ENCODE measurements at places on chromosomes 1 and 21.

- no peak for DNase-seq
Observed at GRCh38 chr1:184590163-184590750, 164.4 kb downstream of the EDEM3 start.

DNA sequence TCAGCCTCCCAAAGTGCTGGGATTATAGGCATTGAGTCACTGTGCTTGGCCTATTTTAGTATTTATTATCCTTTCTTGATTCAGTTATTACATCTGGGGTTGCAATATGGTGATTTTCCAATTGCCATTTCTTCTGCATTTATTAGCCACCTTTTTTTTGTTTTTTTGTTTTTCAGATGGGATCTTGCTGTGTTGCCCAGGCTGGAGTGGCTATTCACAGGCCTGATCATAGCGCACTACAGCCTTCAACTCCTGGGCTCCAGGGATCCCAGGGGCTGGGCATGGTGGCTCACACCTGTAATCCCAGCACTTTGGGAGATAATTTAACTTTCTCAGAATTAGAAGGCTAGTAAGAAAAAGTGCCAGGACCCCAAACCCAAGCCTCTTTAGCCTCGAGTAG is 82.1 kb upstream of the PGD start:
- DNase-seq, result no peak

DNA sequence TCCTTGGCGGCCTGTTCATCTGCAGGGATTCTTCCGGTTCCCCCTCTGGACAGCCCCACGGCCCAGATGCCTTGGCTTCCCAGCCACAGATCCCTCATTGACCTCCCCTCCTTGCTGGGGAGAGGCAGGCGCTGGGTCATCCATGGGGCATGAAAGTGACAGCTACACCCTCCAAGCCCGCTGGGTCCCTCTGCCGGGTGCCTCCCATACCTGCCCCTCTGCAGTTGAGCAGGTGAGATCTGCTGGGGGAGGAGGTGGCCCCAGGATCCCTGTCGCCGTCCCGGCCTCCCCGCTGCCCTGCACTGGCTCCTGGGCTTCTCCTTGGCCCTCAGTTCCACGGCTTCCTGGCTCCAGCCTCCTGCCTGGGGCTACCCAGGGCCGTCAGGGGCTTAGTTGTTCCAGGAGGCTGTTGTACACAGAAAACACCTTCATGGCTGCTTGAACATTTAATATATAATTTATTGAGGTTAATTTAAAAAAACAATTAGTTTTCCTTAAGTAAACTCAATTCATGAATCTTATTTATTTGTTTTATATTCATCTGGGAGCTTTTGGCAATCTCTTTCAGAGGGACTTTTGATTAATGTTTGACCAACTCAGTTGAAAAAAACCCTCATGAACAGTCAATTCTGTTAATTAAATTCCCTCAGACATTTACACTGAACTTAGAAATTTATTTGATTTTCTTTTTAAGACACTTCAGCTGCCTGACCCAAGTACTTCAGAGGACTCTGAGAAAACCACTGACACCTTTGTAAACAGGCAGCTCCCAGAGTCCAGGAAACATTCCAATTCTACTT is 67.6 kb upstream of the ABCG1 start:
- DNase-seq, result peak; percentile 20

- no peak for DNase-seq
Observed at GRCh38 chr1:110040548-110040947, 6.1 kb downstream of the STRIP1 start.

DNA sequence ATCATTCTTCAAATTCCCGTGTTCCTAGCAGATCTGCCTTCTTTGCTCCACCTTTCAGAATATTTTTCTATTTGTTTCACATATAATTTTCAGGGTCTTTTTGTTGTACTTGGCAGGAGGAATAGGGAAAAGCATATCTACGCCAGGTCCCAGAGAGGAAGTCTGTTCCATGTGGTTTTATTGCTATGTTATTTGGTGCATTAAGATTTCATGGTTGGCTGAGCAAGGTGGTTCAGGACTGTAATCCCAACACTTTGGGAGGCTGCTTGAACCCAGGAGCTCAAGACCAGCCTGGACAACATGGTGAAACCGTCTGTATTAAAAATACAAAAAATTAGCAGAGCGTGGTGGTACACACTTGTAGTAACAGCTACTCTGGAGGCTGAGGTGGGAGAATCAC is 36.1 kb downstream of the COL6A1 start:
- no peak for DNase-seq

DNA sequence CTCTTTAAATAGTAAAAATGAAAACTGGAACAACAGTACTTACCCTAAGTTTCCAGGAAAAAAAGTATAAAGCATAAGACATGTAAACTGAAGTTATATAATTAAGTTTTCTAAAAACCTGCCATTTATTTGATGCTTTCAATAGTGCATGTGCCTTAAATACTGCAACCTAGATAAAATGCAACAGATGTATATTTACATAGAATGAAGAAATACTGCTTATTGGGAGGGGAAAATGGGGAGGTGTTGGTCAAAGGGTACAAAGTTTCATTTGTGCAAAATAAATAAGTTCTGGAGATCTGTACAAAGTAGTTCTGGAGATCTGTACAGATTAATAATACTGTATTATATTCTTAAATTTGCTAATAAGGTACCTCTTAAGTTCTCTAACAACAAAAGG is 68.6 kb downstream of the PRPF38A start:
- no peak for DNase-seq

- no peak for DNase-seq
Observed at GRCh38 chr1:145716641-145717345, 2.5 kb upstream of the CD160 start.

DNA sequence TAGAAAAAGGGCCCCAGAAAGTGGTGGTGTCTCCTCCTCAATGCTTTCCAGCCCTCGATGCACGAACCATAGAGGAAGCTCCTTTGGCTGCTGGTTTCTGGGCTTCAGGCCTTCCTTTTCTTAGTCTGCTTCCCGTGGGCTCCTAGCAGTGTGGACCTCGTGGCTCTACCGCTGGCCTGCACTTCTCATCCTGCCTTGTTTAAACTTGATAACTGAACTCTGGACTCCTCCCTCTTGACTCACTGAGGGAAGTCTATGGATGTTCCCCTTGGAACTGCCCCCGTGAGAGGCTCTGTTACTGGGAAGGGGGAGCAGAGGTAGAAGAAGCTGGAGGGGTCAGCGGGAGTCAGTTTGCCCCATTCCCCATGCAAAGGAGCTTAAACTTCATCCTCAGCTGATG is 75.3 kb upstream of the WDR26 start:
- DNase-seq, result no peak

- no peak for DNase-seq
Observed at GRCh38 chr1:170593173-170594011, 61.4 kb downstream of the GORAB start.

DNA sequence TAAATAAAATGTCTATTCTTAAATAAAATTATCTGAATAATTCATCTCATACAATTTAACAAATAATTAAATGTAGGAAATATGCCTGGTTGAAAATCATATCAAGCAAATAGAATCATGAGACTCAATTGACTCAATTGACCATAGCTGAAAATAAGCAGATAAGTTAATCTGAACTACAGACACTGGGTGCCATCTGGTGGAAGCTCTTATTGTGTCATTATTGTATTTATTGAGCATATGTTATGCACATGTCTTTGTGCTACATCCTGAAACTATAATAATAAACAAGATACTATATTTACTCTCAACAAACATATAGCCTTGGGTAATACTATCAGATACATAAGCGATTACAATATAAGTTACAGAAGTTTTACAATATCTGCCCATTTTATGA is 41.0 kb downstream of the BRINP3 start:
- peak; percentile 67 for DNase-seq

- peak; percentile 30 for DNase-seq
Observed at GRCh38 chr1:27109103-27109822, 45.7 kb downstream of the SLC9A1 start.

- peak; percentile 84 for DNase-seq
Observed at GRCh38 chr1:152001631-152002584, 8.2 kb upstream of the S100A10 start.

- no peak for DNase-seq
Observed at GRCh38 chr1:230694991-230695390, 18.9 kb downstream of the AGT start.

DNA sequence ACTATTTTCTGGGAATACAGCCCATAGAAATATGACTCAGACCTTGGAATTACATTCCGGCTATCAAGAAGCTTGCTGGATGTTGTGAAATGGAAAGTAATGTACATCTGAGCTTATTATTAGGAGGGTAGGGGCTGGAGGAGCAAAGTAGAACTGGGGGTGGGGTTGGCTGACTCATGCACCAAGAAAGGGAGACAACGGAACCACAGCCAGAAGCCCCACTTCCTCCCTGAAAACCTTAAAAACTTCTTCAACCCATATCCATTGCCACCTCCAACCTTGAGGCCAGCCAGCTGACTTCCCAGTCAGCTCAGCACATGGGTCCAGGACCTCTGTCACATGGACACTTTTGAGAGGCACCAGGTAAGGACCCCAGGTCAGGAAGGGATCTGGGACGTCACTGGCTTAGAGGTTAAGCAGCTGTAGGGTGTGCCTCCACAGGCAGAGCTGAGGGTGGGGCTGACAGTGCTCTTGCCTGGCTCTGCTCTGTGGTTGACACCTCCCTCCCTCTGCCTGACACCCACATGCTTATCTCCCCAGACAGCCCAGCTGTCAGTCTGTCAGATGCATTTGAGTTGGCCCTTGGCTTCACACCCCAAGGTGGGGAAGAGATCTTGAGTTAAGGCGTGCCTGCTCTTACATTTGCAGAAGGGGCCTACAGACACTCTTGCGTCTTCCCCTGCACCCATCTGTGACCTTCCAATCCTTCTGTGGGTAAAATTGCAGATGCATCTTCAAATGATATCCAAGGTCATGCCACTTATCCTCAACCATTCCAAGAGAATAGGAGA is 5.7 kb upstream of the ZNF683 start:
- DNase-seq, result no peak

DNA sequence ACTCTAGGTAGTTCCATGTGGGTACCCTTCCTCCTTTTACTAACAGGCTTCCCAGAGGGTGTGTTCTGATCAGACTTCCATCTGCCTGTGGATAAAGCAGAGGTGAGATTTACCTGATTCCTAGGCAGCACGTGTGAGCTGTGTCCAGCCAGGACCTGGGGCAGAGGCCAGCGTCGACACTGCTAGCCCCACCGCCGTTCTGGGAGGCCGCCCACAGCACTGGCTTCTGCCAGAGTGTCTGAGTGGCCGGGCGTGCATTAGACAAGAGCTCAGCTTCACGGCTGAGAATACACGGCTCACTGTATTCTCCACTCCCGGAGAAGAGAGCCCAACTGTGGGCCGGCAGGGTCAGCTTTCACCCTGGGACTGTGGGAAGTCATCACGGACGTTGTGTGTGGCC is 82.5 kb downstream of the PRDM16 start:
- no peak for DNase-seq

DNA sequence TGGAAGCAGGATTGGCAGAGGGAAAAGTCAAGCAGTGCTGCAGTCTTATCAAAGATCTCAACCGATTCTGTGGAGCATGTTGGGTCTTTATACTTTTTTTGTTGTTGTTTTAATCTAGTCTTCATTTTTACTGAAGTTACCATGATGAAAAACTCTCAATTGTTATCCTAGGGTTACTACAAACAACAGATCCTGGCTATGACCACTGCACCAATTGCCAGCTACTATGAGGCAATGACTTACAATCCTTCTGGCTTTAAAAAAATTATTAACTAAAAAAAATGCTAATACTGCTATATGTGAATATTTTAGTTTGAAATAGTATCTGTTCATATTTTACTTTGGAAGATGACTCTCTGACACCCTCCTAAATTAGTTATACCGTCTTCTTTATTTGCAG is 145.9 kb downstream of the CNIH3 start:
- DNase-seq, result no peak

- DNase-seq, result no peak
Observed at GRCh38 chr1:162982364-162982763, 86.8 kb upstream of the RGS4 start.

DNA sequence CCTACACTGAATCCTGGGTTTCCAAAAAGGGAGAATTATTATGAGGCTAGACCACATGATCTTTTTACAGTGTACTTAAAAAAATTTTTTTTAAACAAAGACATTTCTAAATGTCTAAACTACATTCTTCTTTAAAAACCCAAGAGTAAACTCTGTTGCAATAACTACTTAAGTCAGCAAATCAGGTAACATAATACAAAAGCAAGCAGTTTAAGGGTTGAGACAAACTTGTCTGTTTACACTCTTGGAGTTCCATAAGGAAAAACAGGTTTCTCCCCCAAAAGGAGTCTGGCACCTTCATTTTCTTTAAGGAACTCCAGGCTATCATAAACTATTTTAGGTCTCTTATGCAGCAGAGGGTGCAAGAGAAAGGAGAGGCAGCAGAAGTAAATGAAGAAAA is 12.5 kb upstream of the ANKRD45 start:
- no peak for DNase-seq

DNA sequence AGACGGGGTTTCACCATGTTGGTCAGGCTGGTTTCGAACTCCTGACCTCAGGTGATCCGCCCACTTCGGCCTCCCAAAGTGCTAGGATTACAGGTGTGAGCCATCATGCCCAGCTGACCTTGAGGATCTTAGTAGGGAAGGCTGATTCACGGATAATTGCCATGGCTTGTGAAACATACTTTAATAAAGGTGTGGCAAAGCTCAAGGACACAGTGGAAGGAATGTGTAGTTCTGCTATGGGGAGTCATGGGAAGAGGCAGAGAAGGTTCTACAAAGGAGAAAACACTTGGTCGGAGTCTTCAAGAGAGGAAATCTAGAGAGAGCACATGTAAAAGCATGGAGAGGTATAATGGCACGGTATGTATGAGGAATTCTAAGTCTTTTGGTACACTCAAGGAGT is 12.7 kb upstream of the PTCH2 start:
- no peak for DNase-seq

DNA sequence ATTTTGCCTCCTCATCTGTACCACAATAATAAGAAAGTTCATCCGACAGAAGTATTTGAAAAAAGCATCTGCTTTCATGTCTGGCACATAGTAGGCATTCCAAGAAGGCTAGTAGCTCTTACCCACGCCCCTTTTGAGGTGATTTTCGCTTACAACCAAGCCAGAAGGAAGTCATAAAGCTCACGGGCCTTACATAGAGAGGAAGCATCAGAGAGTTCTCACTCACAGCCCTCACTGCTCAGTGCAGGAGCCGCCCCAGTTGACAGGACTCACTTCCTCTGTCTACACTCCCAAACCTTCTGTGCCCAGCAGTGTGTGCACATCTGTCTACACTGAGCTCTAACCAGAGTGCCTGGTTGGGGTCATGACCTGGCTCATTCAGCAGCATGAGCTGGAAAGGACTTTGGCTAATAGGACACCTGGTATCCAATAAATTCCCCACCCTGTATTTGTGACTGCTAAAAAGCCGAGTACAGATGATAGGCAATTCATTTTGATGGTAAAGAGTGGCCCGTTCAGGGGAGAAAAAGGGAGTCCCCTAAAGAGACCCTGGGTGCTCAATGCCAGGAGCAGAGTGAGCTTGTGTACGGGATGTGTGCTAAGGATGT is 36.8 kb upstream of the DUSP10 start:
- no peak for DNase-seq

Data from NCI-H69 (cell line).